ENCODE measurements at places on chromosomes 11 and 22.

DNA sequence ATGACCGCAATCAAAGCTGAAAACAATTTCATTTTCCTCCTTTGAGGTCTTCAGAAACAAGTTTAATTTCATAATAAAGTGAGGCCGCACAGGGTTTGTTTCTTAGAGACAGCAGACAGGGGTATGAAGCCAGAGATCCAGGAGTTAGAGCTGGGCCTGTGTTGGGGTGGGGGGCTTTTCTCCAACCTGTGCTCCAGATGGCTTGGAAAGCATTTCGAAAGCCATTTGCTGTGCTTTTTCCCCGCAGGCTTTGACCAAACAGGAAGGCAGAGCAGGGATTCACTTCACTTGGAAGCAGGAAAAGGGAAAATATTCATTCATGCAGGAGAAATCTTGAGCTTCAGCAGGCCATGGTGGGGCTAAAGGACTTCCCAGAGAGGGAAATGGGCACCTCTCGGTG, 617.4 kb downstream of the SOX6 start:
- H3K27me3 ChIP-seq, result no peaks in the 10 kb centered on the region
- H3K4me1 ChIP-seq, result no peaks in the 10 kb centered on the region
- H3K4me3 ChIP-seq, result no peak overlapping the region
- H3K36me3 ChIP-seq, result no peaks in the 10 kb centered on the region
- no peak overlapping the region for H3K27ac ChIP-seq

- no peaks in the 10 kb centered on the region for H3K36me3 ChIP-seq
- DNase-seq, result peak; percentile 96
- H3K27me3 ChIP-seq, result no peaks in the 10 kb centered on the region
- peak overlapping the region; percentile 91 for H3K27ac ChIP-seq
- H3K4me1 ChIP-seq, result peaks cover 31% of the 10 kb centered on the region
- peak overlapping the region; percentile 71 for H3K4me3 ChIP-seq
These were observed 6.2 kb downstream of the PANX1 start for GRCh38 chr11:94134651-94135512.

DNA sequence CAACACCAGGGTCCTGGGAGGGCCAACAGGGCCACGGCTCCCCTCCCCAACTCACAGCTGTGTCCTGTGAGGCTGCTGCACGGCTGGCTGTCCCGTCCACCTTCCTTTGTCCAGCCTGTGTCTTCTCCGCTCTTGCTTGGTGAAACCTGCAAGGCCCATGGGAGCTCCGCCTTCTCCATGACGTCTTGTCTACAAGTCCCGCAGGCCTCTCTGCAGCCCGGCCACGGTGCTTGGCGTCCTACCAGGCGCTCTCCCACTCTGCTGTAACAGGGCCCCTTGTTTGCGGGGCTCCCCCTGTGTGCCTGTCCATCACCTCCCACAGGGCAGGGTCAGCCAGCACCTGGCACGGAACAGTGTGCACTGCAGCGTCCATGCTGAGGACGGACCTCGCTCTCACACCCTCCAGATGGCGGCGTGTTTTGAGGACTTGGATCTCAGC, 866.8 kb downstream of the TBC1D22A start:
- no peak for DNase-seq
- no peaks in the 10 kb centered on the region for H3K36me3 ChIP-seq
- H3K27me3 ChIP-seq, result no peaks in the 10 kb centered on the region
- no peak overlapping the region for H3K4me3 ChIP-seq
- no peaks in the 10 kb centered on the region for H3K4me1 ChIP-seq

DNA sequence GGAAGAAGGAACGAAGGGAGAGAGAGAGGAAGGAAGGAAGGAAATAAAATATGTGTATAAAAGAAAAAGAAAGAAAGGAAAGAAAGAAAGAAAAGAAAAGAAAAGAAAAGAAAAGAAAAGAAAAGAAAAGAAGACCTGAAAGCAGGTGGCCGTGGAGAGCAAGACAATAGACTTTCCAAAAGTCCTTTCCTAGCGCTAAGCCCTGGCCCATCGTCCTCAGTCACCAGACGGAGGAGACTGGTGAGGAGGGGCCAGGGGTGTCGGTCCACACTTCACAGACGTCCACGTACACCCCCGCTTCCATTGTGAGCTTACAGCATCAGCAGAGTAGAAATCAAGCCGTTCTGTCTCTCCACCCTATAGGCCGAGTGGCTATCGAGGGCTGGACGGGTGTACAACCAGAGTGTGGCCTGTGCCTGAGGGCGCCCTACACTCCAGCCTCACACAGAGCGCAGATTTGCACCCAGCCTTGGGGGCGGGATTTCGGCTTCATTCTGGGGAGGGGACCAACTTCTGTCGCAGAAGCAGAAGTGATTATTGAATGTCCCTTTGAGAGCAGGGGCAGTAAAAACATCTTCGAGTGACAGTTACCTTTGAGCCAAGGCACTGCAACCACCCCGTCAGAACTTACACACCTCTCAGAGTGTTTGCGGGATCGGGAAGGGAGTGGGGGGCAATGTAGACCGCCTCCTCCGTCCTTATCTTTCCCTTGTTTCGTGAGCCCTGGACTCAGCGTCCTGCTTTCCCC, 2.0 kb upstream of the BSX start:
- peak overlapping the region; percentile 82 for H3K4me3 ChIP-seq
- peaks cover 92% of the 10 kb centered on the region for H3K27me3 ChIP-seq
- H3K36me3 ChIP-seq, result no peaks in the 10 kb centered on the region
- no peak for DNase-seq
- peaks cover 16% of the 10 kb centered on the region for H3K4me1 ChIP-seq
- no peak overlapping the region for H3K27ac ChIP-seq

DNA sequence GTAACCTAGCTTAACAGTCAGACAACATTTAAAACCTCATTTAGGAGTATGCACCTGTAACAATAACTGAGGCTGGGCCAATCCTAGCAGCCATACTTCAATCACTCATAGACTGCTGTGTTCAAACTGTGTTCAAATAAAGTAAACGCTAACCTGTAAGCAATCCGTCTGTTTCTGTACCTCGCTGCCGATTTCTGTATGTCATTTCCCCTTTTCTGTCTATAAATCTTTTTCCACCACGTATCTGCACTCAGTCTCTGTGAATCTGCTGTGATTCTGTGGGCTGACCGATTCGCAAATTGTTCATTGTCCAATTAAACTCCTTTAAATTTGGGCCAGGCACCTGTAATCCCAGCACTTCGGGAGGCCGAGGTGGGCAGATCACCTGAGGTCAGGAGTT, 12.3 kb downstream of the APOBEC3H start:
- H3K4me1 ChIP-seq, result no peaks in the 10 kb centered on the region
- peaks cover 13% of the 10 kb centered on the region for H3K27me3 ChIP-seq
- H3K27ac ChIP-seq, result no peak overlapping the region
- H3K4me3 ChIP-seq, result no peak overlapping the region

- H3K4me1 ChIP-seq, result no peaks in the 10 kb centered on the region
- no peaks in the 10 kb centered on the region for H3K36me3 ChIP-seq
- no peak for DNase-seq
- H3K27me3 ChIP-seq, result no peaks in the 10 kb centered on the region
These were observed 318.1 kb upstream of the B3GAT1 start for GRCh38 chr11:134730101-134730500.

- no peaks in the 10 kb centered on the region for H3K27me3 ChIP-seq
- peaks cover 16% of the 10 kb centered on the region for H3K4me1 ChIP-seq
- peak; percentile 94 for DNase-seq
- H3K36me3 ChIP-seq, result peaks cover 16% of the 10 kb centered on the region
- peak within 1 kb of the TSS; percentile 85 for H3K27ac ChIP-seq
These were observed at the start of gene C11orf24 for GRCh38 chr11:68271781-68272608. Gene C11orf24, minus strand, starts transcription at chr11:68271973. Its CDS starts 8,206 bp downstream, at chr11:68263767.

DNA sequence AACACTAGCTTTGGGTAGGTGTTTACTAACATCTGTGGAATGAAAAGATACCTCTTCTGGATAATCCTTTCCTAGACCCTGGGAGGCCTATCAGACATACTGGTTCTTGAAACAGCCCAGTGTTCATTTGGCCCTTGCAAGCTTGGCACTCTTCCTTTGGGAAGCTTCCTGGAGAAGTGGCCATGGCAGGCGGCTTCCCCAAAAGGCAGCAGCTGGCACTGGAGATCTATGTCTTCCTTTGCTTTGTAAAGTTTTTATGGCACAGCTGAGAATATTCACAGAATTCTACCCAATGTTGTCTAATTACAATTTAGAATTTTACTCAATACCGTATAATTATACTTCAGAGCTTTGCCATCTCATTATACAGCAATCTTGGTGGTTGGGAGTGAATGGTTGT, 199.2 kb upstream of the C11orf87 start:
- H3K4me1 ChIP-seq, result no peaks in the 10 kb centered on the region
- H3K4me3 ChIP-seq, result no peak overlapping the region
- H3K27ac ChIP-seq, result no peak overlapping the region
- no peaks in the 10 kb centered on the region for H3K27me3 ChIP-seq
- DNase-seq, result no peak

GRCh38 chr22:23169043-23169406, 11.3 kb upstream of the BCR start:
- no peak for DNase-seq
- H3K36me3 ChIP-seq, result no peaks in the 10 kb centered on the region
- no peak overlapping the region for H3K4me3 ChIP-seq
- H3K4me1 ChIP-seq, result no peaks in the 10 kb centered on the region
- H3K27me3 ChIP-seq, result peaks cover 13% of the 10 kb centered on the region

- DNase-seq, result no peak
- no peaks in the 10 kb centered on the region for H3K27me3 ChIP-seq
- peaks cover 11% of the 10 kb centered on the region for H3K4me1 ChIP-seq
- H3K4me3 ChIP-seq, result no peak overlapping the region
- H3K27ac ChIP-seq, result no peak overlapping the region
These were observed 168.6 kb upstream of the MTMR2 start for GRCh38 chr11:96092511-96092910.

DNA sequence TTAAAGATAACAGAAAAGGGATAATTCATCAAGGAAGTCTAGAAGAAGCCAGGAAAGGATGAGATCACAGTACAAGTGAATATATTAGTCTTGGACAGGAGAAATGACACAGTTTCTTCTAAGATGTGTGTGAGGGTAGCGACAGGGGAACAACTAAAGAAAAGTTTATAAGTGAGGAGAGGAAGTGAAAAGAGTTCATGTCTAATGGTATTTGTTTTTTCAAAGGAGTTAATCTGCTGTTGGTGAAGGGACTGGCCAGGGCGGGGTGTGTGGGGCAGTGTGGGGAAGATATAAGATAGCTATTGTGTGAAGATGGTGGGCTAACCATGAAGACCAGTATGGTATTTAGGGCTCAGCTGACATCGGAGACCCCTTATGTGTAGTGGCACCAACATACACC, 7.6 kb upstream of the PPFIBP2 start:
- H3K4me1 ChIP-seq, result no peaks in the 10 kb centered on the region
- H3K4me3 ChIP-seq, result no peak overlapping the region
- no peak for DNase-seq
- no peak overlapping the region for H3K27ac ChIP-seq

DNA sequence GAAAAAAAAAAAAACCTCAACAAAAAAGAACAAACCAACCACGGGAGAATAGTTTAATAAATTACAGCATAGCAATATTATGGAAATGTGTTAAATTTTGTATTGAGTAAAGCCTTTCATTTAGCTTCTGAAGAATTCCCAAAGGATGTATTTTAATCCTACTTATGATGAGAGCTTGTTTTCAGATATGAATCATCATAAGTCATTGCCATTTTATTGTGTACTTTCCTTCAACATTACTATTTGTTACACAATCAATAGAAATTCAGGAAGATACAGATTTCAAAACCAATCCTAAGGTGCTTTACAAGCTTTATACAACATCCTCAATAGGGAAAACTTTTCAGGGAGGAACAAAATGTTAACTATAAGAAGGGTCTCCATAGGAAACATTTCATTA, 200.6 kb upstream of the CTSC start:
- H3K27me3 ChIP-seq, result no peaks in the 10 kb centered on the region
- H3K36me3 ChIP-seq, result no peaks in the 10 kb centered on the region
- no peak overlapping the region for H3K4me3 ChIP-seq
- H3K4me1 ChIP-seq, result no peaks in the 10 kb centered on the region
- DNase-seq, result peak; percentile 20
- H3K27ac ChIP-seq, result no peak overlapping the region

DNA sequence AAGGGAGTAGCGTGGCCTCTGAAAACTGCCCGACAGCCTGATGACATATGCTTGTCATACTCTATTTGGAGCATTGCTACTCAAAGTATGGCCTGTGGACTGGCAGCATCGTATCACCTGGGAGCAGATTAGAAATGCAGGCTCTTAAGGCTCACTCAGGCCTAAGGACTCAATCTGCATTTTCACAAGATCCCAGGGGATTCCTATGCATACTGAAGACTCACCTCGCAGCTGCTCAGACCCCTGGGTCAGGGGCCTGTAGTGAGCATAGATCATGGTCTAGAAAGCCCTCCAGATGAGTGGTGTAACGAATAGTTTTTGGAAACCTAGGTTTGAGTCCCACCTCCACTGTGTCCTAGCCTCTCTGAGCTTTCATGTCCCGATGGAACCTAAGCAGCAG, 126.3 kb downstream of the FEZ1 start:
- no peak overlapping the region for H3K27ac ChIP-seq
- H3K36me3 ChIP-seq, result no peaks in the 10 kb centered on the region
- H3K27me3 ChIP-seq, result peaks cover 30% of the 10 kb centered on the region
- no peak for DNase-seq

GRCh38 chr11:64268025-64268892, 16.2 kb downstream of the BAD start:
- peaks cover 33% of the 10 kb centered on the region for H3K4me1 ChIP-seq
- peaks cover 35% of the 10 kb centered on the region for H3K36me3 ChIP-seq
- H3K27me3 ChIP-seq, result no peaks in the 10 kb centered on the region
- H3K27ac ChIP-seq, result peak overlapping the region; percentile 94
- peak overlapping the region; percentile 83 for H3K4me3 ChIP-seq

- H3K4me3 ChIP-seq, result no peak overlapping the region
- no peak overlapping the region for H3K27ac ChIP-seq
- DNase-seq, result no peak
- no peaks in the 10 kb centered on the region for H3K27me3 ChIP-seq
These were observed 256.3 kb downstream of the BRD1 start for GRCh38 chr22:49571326-49571725.

Measured in mesenchymal stem cell (in vitro differentiated cells and primary cell).